ENCODE measurements at places on chromosomes 3 and 15. TPM values are rescaled to one million over a fixed set of nuclear protein-coding genes. Genes with fewer than 3 reads are reported as not detected.

Gene SNX33
- 34.2 TPM for total RNA-seq

Gene SCAANT1
- not detected for total RNA-seq

DNA sequence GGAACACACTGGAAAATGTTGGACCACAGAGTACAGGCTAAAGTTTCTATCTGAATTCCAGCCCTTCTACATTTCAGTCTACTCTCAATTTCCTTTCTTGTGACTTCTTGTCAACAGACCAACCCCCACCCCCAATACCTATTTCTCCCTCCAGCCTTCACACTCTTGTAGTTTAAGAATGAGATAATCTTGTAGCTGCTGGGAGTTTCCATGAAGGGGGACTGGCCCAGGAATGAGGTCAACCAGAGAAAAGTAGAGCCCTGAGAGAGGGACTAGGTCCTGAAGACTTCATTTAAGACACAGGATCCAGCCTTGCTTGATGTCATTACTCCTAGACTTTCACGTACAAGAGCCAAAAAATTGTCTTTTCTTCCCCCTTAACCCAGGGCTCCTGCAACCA, 29.5 kb upstream of the FAM107A start:
- DNase-seq: no peak

- no peak for DNase-seq
These were observed 102.8 kb downstream of the ARRDC4 start for GRCh38 chr15:98063315-98063714.

Gene POLQ
- total RNA-seq: 0.83 TPM

Gene PRSS50
- total RNA-seq: 1.6 TPM

DNA sequence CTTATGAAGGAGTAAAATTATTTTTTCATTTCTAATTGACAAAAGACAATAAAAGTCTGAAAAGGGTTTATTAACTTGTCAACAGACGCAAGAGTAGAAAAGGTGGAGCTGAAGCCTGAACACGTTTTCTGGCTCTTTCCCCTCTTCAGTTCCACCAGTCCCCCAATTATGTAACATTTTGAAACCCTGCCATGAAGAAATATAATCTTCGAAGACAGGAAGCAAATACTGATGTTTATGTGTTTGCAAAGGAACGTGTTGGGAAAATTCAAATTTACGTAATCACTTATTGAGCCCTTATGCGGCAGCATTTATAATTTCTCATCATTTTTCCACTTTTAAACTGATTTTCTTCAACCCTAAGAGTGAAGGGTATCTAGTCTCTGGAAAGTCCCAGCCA, 767 bp downstream of the AP3S2 start:
- DNase-seq: no peak

GRCh38 chr3:73379465-73379864, 245.3 kb downstream of the PDZRN3 start:
- DNase-seq: no peak

DNA sequence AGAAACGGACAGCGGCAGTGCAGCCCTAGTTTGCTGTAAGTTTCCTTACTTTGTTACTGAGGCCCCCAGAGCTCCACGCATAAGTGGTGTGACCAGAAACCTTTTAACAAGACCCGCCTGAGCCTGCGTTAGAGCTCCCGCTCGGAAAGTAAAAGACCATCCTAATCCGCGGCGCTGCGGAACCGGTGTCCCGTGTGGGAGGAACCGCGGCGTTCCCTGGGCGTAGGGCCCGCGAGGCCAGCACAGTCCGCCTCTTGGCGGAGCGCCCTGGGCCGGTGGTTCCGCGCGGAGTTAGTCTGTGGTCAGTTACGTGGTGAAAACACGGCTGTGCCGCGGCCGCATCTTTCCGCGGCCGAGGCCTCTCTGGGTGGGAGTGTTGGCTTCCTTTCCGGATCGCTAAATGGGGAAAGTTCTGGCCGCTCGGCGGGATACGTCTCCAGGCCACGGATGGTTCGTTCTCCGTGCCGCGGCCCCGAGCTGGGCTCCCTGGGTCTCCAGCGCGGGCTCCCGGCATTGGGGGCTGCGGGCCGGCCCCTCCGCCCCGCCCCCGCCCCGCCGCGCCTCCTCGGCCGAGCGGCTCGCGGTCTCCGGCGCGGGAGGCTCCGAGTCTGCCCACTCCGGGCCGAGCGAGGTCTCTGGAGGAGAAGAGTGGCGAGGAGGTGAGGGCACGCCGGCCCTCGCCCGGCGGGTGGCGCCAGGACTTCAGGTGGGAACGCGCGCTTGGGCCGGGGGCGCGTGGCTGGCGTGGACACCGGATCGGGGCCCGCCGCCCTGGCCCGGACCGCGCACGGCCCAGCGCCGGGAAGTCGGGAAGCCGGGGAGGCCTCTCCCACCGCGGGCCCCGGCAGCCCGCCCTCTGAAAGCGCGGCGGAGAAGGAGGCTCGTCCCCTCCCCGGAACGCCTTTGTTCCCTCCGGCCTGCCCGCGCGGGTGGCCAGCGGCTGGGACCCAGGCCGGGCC, 754 bp downstream of the B3GNT5 start:
- peak; percentile 74 for DNase-seq

Gene CCDC13
- 1.2 TPM for total RNA-seq

Measured in ureter (tissue), 1 donor.